NCI-H1436 (cell line): ENCODE measurements at places on chromosomes 7 and 10.

DNA sequence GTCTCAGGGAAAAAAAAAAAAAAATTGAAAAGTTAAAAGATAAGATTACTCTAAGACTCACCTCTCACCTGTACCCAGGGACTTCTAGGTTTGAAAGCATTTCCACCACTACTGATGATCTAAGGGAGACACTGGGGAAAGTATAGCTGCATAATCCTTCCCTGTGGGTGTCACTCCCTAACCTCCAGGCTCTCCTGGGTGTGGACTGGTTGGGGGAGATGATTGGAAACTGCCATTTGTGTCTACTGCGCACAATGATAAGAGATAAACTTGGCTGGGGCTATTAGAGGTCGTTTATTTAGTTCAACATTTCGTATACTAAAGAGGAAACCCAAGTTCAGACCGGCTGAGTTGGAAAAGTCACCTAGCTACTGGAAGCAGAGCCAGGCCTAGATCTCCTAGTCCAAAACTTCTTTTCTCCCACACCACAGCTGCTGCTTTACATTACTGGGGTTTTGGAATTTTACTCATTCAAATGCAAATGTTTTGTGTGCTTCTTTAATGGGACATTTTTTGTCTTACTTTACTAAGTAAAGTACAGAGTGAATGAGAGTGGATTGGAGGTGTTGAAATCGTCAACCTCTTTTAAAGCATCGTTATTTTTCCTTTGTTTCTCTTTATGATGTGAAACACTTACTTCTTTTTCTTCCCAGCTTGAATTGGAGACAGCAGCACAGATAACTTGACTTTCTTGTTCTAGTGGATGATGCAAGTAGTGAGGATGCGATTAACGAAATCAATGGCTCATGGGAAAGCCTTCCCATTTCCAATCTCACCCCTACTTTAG, 22.3 kb upstream of the SEC61G start:
- DNase-seq: no peak

GRCh38 chr10:101566333-101567164, 21.5 kb downstream of the POLL start:
- peak; percentile 41 for DNase-seq

DNA sequence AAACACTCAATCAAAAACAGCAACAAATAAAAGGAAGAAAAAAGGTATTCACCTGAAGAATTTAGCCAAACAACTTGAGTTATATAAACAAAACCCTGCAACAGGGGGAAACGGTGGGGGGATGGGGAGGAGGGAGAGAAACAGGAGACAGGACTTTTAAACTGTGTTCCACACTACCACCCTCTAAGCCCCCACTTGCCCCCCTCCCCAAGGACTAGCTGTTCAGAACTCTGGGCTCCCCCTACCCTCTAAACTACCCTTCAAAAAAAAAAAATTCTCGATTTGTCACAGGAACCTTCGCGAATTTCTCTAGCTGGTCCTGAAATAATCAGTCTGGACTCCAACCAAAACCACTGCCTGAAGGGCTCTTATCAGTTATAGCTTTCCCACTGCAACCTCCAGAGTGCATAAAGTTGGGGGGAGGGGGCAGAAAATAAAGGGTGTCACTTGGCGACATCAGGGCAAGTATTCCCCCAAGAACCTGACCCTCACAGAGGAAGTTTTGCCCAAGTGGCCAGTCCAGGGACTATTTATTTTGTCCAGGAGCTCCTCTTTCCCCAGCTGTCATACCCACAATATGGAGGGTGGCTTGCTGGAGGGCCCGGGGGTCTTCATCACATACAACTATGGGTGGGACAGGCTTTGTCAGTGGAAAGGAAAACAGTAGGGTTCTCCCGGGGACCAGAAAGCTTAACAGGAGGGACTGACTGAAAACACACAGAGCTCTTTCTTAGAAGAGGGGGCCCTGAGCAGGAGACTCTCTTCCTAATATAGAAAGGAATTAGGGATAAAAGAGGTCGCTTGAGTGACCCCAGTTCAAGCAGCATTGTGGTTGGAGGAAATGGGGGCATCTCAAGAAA, 1.3 kb downstream of the UBE2H start:
- no peak for DNase-seq

GRCh38 chr10:9253121-9253520, 1198.6 kb downstream of the GATA3 start:
- no peak for DNase-seq

- DNase-seq: no peak
Observed at GRCh38 chr10:94042834-94043175, 49.1 kb downstream of the PLCE1 start.

DNA sequence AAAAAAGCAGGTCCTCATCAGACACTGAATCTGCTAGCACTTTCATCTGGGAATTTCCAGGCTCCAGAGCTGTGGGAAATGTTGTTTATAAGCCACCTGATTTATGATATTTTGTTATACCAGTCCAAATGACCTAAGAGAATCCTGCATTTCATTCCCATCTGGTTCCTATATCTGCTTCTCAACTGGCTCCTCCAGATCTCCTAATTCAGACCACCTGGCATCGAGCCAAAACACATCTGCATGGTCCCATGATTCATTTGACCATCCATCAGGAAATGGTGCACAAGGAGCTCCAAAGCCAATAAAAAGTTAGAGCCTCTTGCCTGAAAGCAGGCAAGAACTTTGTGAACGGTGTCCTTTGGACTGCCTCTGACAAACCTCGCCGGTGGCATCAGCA, 108.9 kb downstream of the IPMK start:
- DNase-seq: no peak

GRCh38 chr10:74213571-74214162, 62.6 kb downstream of the ADK start:
- DNase-seq: no peak

DNA sequence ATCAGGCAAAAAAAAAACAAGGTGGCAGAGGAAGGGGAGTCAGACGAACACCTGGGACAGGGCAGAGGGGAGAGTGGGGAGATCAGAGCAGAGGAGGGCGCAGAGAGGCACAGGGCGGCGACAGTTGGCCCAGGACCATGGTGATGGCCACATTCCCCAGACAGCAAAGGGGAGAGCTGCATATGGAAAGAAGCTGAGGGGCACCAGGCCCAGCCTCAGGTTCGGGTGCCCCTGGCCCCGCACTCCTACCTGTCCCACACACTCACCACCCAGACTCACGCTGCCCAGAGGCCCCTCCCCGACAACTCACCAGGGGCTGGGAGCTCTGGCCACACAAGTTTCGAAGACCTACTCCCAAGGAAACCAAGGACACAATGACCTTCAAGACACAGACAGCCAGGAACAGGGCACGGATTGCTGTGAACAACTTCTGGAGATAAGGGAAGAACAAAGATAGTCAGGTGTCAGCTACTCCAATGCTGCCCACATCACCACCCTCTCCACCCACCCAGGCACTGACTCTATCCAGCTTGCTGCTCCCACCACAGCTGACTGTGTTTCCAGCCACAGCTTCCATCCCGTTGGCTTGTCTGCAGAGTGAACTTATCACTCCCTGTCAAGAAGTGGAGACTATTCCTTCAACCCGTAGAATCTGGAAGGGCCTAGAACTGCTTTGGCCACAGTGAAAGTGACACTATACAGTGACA, 8.3 kb downstream of the TMEM176B start:
- no peak for DNase-seq

DNA sequence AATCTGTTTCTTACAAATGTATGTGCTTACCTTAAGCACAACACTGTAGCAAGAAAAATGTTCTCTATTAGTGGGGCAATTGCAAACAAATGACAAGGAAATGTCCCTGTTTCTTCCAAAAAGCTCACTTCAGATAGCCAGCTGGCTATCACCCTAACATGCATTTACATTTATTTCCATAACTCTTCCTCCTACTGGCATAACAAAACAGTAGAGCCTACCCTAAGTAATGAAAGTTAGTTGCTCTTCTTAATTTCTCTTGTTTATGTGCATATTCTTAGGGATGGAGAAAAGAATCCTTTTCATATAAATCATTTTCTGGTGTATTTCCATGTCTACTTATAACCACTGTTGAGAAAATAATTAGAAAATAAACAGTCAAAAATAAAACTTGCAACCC, 100.4 kb downstream of the SGMS1 start:
- DNase-seq: no peak

GRCh38 chr10:116970050-116970449, 34.9 kb downstream of the SHTN1 start:
- no peak for DNase-seq

GRCh38 chr10:121450247-121450646, 148.0 kb downstream of the FGFR2 start:
- DNase-seq: no peak

GRCh38 chr7:140696024-140696679, 356 bp upstream of the NDUFB2 start:
- DNase-seq: peak; percentile 87

DNA sequence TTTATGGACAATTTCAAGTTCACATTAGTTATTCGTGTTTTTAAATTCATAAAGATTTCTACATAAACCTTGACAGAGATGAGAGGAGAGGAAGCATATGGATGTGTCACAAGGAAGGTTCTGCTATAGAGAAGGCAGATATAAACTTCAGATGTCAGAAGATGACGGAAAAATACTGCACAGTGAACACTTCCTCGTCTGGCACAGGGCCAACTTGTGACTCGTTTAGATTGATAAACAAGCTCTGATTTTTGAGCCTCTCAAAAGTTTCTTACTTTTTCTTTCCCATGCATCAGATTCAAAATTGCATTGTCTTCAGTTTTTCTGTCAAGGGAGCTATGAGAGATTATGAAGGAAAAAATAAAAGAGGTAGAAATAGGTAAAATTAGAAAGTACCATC, 156.4 kb upstream of the MINDY3 start:
- no peak for DNase-seq

DNA sequence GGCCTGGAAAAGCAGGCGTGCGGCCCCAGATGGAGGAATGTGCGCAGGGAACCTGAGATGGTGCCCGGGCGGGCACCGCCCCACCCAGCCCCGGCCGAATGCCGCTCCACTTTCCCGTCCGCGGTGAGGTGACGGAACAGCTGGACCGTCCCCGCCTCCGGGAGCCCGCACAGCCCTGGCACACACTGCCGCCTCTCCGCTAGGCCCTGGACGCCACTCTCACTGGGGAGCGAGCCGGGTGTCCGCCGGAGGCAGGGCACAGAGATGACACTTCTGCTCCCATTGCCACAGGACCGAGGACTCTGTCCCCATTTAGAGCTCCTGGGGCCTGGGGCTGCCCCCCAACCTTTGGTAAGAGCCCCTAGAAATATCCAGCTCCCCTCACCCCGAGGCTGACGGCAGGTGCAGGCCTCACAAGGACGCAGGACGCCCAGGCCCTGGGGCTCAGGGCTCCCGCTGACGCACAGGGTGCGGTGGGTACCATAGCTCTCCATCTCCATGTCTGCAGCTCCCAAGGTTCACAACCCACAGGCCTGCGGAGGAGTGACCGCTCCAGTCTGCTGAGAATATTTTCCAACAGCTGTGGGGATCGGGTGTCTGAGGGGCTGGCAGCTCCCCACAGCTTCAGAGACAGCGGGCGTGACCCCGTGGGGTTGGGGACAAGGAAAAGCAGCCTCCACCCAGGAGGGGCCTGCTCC, 52.2 kb upstream of the PDGFA start:
- DNase-seq: no peak

DNA sequence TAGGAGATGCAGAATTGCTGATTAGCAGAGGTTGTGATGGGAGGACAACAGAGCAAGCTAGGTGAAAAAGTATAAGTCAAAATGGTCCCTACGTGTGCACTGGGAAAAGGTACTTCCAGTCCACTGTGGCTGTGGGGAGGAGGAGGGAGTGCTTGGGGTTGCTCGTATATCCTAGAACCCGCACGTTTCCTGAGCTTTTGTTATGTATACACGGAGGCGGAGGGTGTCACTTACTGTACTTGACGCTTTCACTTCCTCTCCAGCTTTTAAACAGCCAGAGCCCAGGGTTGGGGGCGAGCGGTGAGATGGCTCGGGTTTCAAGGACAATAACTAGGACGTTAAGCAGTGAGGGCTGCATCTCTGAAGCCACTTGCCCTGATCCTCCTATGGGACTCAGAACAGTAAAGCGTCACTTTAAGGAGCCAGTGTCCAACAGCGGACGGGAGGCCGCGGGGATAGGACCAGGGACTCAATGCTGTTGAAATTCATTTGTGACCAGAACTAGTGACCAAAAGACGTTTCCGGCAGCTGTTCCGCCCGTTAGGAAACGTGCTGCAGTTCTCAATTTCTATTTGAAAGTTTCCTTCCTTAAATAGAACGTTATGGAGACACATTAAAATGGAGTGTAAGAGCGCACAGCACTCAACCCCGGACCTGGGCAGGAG, 985 bp upstream of the ETV1 start:
- peak; percentile 78 for DNase-seq

GRCh38 chr7:117962366-117962994, 89.2 kb upstream of the CTTNBP2 start:
- no peak for DNase-seq

DNA sequence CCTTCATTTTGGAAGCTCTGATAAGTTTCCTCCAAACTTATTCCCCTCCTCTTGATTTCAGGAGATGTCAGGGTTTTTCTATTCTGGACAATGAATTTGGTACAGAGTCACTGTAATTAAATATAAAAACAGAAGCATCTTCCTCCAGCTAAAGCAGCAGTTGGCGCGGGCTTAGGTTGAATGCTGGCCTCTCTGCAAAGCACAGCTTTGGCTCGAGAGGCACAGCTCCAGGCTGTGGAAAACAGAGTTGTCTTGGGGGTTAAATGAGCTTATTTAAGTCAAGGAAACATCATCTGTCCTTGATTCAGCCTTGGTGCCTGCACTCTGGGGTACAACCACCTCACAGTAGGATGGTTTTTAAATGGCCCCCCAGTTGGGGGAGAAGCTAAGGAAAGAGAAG, 35.0 kb upstream of the PDCD4 start:
- no peak for DNase-seq

- no peak for DNase-seq
Observed at GRCh38 chr10:114638821-114639625, 19.1 kb downstream of the ABLIM1 start.

- peak; percentile 67 for DNase-seq
Observed at GRCh38 chr10:30534465-30535144, 94.9 kb downstream of the LYZL2 start.

DNA sequence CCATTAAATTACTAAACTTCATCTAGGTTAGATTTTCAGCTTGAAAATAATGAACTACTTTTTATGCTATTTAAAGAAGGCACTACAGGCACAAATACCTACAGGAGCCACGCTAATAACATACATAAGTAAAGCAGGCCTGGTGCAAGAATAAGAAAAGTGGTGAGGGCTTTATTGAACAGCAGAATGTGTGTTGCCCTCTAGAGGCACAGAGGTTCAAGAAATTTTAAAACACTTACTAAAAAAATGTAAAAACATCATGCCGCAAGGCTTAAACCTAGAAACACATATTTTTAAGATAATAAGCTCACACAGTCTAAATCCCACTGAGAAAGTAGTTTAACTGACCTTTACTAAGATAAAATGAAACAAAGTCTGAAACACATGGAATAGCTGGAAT, 20.3 kb downstream of the CACUL1 start:
- no peak for DNase-seq

GRCh38 chr7:116176226-116176625, 34.1 kb upstream of the TES start:
- DNase-seq: no peak

DNA sequence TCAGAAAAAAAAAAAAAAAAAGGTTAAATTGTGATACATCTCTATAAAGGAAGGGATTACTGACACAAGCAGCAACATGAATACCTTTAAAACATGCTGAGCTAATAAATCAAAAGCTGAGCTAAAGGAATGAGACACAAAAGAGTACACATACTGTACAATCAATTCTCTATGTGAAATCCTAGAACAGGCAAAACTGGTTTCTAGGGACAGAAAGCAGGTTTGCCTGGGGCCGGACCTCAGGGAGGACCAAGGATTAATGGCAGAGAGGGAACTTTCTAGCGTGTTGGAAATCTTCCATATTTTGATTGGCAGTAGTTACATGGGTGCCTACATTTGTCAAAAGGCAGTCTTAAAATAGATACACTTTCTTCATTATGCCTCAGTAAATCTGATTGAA, 52.5 kb downstream of the KLRG2 start:
- DNase-seq: no peak
